Ascending aorta (tissue), 2 donors: ENCODE measurements at places on chromosomes 7 and 10. TPM values are rescaled to one million over a fixed set of nuclear protein-coding genes. Genes with fewer than 3 reads are reported as not detected.

GRCh38 chr7:157006205-157006747 lies 4.2 kb downstream of the MNX1 start:
- peaks cover 3% of the 10 kb centered on the region for H3K4me1 ChIP-seq
- H3K4me3 ChIP-seq: no peak overlapping the region
- H3K27ac ChIP-seq: no peak overlapping the region
- no peaks in the 10 kb centered on the region for H3K36me3 ChIP-seq

- H3K27me3 ChIP-seq: no peaks in the 10 kb centered on the region
- no peaks in the 10 kb centered on the region for H3K36me3 ChIP-seq
- H3K27ac ChIP-seq: no peak overlapping the region
Measured at GRCh38 chr10:94103801-94104221, 110.1 kb downstream of the PLCE1 start.

GRCh38 chr10:24806262-24806661 lies 82.6 kb upstream of the ARHGAP21 start:
- no peaks in the 10 kb centered on the region for H3K27me3 ChIP-seq
- H3K36me3 ChIP-seq: no peaks in the 10 kb centered on the region
- no peak overlapping the region for H3K4me3 ChIP-seq
- DNase-seq: no peak

GRCh38 chr7:26103596-26103995 lies 48.4 kb upstream of the NFE2L3 start:
- no peaks in the 10 kb centered on the region for H3K27me3 ChIP-seq

- peaks cover 22% of the 10 kb centered on the region for H3K4me1 ChIP-seq
- no peak overlapping the region for H3K27ac ChIP-seq
- no peak overlapping the region for H3K4me3 ChIP-seq
- no peak for DNase-seq
- H3K27me3 ChIP-seq: no peaks in the 10 kb centered on the region
Measured at GRCh38 chr7:3234851-3235250, 66.2 kb upstream of the SDK1 start.

DNA sequence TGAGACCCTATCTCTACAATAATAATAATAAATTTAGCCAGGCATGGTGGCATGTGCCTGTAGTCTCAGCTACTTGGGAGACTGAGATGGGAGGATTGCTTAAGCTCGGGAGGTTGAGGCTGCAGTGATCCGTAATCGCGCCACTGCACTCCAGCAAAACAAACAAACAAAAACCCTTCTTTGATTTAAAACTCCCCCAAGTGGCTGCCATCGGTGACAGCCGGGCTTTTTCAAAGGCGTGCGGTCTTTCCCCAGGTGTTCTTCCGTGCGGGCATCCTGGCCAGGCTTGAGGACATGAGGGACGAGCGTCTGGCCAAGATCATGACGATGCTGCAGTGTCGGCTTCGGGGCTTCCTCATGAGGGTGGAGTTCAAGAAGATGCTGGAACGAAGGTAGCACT lies 1.9 kb upstream of the MYH16 start:
- no peak overlapping the region for H3K27ac ChIP-seq
- H3K36me3 ChIP-seq: no peaks in the 10 kb centered on the region
- no peaks in the 10 kb centered on the region for H3K27me3 ChIP-seq
- H3K4me3 ChIP-seq: no peak overlapping the region

GRCh38 chr7:30464231-30464671 lies 14.3 kb downstream of the NOD1 start:
- H3K4me3 ChIP-seq: no peak overlapping the region
- H3K36me3 ChIP-seq: no peaks in the 10 kb centered on the region
- peaks cover 7% of the 10 kb centered on the region for H3K4me1 ChIP-seq
- no peak for DNase-seq

GRCh38 chr10:125043841-125044658 lies 102.1 kb downstream of the ZRANB1 start:
- peak overlapping the region; percentile 67 for H3K27ac ChIP-seq
- no peaks in the 10 kb centered on the region for H3K36me3 ChIP-seq
- no peak for DNase-seq
- no peak overlapping the region for H3K4me3 ChIP-seq
- no peaks in the 10 kb centered on the region for H3K27me3 ChIP-seq
- H3K4me1 ChIP-seq: peaks cover 29% of the 10 kb centered on the region

GRCh38 chr7:518630-519483 lies 789 bp downstream of the PDGFA start:
- H3K27me3 ChIP-seq: no peaks in the 10 kb centered on the region
- H3K27ac ChIP-seq: peak overlapping the region; percentile 97
- H3K4me3 ChIP-seq: peak overlapping the region; percentile 83
- peaks cover 21% of the 10 kb centered on the region for H3K4me1 ChIP-seq
- DNase-seq: peak; percentile 30

- peaks cover 20% of the 10 kb centered on the region for H3K4me1 ChIP-seq
- H3K27me3 ChIP-seq: peaks cover 9% of the 10 kb centered on the region
- peak within 1 kb of the TSS; percentile 70 for H3K4me3 ChIP-seq
- no peak within 1 kb of the TSS for H3K27ac ChIP-seq
- DNase-seq: no peak
Measured at GRCh38 chr10:111076682-111077478, at the start of gene ADRA2A. Gene ADRA2A (plus strand): TSS chr10:111077029. CDS start chr10:111077997, 968 bp downstream.

GRCh38 chr10:103828587-103829197 lies 26.7 kb downstream of the SH3PXD2A start:
- peaks cover 5% of the 10 kb centered on the region for H3K4me1 ChIP-seq
- no peak overlapping the region for H3K27ac ChIP-seq
- no peaks in the 10 kb centered on the region for H3K36me3 ChIP-seq
- H3K27me3 ChIP-seq: no peaks in the 10 kb centered on the region
- no peak overlapping the region for H3K4me3 ChIP-seq

DNA sequence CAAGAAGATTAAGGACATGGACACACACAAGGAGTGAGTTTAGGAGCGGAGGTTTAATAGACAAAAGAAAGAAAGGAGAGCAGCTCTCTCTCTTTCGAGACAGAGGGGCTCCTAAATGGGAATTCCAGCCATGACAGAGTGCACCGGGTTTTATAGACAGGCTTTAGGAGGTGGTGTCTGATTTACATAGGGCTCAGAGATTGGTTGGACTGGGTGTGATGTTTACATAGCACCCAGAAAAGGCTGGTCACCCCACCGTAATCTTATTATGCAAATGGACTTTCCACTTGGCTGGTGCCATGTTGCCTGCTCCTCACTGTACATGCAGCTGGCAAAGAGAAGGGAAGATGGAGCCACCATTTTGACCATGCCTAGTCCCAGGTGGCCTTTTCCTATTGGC lies 28.4 kb upstream of the MRC1 start:
- H3K27ac ChIP-seq: no peak overlapping the region
- no peak overlapping the region for H3K4me3 ChIP-seq
- DNase-seq: no peak

GRCh38 chr10:97960269-97961056 lies 70.0 kb downstream of the CRTAC1 start:
- no peak for DNase-seq
- no peaks in the 10 kb centered on the region for H3K4me1 ChIP-seq
- H3K27me3 ChIP-seq: no peaks in the 10 kb centered on the region
- H3K27ac ChIP-seq: no peak overlapping the region

DNA sequence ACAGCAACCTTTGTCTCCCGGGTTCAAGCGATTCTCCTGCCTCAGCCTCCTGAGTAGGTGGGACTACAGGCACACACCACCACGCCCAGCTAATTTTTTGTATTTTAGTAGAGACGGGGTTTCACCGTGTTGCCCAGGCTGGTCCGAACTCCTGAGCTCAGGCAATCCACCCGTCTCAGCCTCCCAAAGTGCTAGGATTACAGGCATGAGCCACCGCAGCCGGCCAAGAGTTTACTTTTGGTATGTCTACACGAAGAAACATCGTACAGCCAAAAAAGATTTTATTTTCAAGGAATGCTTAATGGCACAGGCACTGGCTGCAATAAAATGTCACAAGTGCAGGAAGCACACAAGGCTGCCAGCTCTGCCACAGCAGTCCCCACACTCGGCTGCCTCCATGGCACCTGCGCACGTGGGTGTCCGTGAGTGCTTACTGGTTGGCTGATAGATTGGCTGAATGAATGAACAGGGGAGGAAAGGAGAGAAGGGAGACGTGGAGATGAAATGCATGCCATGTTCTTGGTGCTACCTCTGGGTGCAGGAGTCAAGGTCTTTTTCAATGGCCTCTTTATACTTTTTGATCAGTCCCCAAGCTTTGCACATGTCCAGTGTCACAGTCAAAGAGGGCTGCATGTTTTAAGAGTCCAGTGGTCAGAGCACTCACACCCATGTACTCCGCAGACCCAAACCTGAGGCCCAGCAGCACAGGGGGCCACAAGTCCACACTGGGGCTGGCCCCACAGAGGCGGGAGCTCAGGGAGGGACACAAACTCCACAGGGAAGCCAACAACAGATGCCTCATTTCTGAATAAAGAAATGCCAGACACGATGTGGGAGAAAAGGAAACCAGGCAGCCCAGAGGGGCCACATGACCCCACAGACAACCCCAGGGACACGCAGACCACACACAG lies 198.2 kb downstream of the MAD1L1 start:
- H3K27me3 ChIP-seq: no peaks in the 10 kb centered on the region
- no peak overlapping the region for H3K27ac ChIP-seq
- no peak overlapping the region for H3K4me3 ChIP-seq
- H3K4me1 ChIP-seq: no peaks in the 10 kb centered on the region

- H3K36me3 ChIP-seq: no peaks in the 10 kb centered on the region
- peak overlapping the region; percentile 10 for H3K27ac ChIP-seq
- no peak overlapping the region for H3K4me3 ChIP-seq
- H3K4me1 ChIP-seq: peaks cover 5% of the 10 kb centered on the region
- DNase-seq: no peak
Measured at GRCh38 chr10:77084431-77085144, 553.0 kb downstream of the KCNMA1 start.

- no peaks in the 10 kb centered on the region for H3K27me3 ChIP-seq
- peak overlapping the region; percentile 49 for H3K4me3 ChIP-seq
- peaks cover 12% of the 10 kb centered on the region for H3K4me1 ChIP-seq
- no peak for DNase-seq
Measured at GRCh38 chr7:130273081-130273932, 6.6 kb downstream of the CPA2 start.

GRCh38 chr7:94396596-94396995 lies 1.9 kb downstream of the COL1A2 start:
- H3K36me3 ChIP-seq: peaks cover 37% of the 10 kb centered on the region
- H3K4me1 ChIP-seq: peaks cover 51% of the 10 kb centered on the region
- H3K4me3 ChIP-seq: peak overlapping the region; percentile 80
- DNase-seq: no peak
- peak overlapping the region; percentile 91 for H3K27ac ChIP-seq

DNA sequence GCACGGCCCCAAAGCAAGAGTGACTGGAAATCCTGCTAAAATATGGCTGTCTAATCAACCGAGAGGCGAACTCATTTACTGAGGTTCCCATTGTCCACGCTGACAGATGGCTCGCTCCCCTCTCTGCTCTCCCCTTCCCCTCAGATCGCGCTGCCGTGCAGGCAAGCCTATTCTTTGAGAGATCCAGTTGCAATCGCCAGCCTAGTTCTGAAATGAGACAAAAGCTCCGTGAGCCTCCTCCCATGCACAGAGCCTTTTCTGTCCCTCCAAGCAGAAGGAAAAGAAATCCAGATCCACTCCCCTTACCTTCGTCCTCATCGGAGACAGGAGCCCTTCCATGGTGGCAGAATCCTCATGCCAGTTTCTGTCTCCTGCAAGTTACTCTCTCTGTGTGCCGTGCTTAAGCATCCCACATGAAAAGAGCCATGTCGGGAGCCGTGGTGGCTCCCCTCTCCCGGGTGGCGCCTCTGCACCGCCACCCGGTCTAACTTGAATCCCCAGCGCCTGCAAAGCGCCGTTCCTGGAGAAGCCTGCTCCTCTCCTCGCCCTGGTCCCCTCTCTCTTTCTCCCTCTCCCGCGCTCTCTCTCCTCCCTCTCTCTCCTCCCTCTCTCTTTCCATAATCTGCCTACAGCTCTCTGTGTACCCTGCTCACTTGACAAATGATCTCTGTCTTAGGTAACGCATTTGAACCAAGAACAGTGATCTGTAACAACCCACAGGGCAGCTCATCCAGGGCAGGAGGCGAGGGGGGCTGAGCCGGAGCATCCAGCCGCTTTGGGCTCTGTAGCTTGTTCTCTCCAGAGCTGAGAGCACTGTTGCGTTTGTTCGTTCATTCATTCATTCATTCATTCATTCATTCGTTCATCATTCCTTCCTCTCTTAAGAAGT lies 156.8 kb downstream of the FRMD4A start:
- no peaks in the 10 kb centered on the region for H3K4me1 ChIP-seq
- no peak overlapping the region for H3K27ac ChIP-seq
- DNase-seq: no peak
- H3K27me3 ChIP-seq: no peaks in the 10 kb centered on the region

- DNase-seq: no peak
- no peak overlapping the region for H3K4me3 ChIP-seq
- no peak overlapping the region for H3K27ac ChIP-seq
- H3K36me3 ChIP-seq: no peaks in the 10 kb centered on the region
- H3K27me3 ChIP-seq: no peaks in the 10 kb centered on the region
Measured at GRCh38 chr7:99829524-99830160, 1.8 kb downstream of the CYP3A43 start.

DNA sequence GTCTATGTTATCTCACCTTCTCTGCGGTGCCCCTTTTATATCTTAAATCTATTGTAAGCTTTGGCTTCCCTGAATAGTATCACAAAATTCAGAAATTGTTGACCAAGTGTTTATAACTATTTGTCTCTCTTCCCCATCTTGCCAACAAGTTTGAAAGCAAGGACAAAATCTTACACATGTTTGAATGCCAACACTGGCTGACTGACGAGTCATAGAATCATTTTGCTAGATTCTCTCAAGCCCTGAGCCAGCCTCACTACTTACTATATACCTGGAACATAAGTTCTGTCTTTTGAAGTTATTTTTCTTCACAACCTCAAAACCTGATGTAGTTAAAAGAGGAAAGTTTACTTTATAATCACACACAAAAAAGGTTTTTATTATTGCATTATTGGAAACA lies 700.7 kb downstream of the PHTF2 start:
- no peak overlapping the region for H3K4me3 ChIP-seq
- H3K36me3 ChIP-seq: no peaks in the 10 kb centered on the region
- DNase-seq: no peak
- no peaks in the 10 kb centered on the region for H3K27me3 ChIP-seq
- no peaks in the 10 kb centered on the region for H3K4me1 ChIP-seq
- H3K27ac ChIP-seq: no peak overlapping the region

GRCh38 chr7:98189559-98189958 lies 21.7 kb upstream of the BHLHA15 start:
- no peak overlapping the region for H3K27ac ChIP-seq
- peaks cover 25% of the 10 kb centered on the region for H3K36me3 ChIP-seq
- H3K27me3 ChIP-seq: no peaks in the 10 kb centered on the region

GRCh38 chr10:21424459-21424861 lies 101.0 kb downstream of the SKIDA1 start:
- H3K27ac ChIP-seq: no peak overlapping the region
- no peaks in the 10 kb centered on the region for H3K4me1 ChIP-seq
- no peaks in the 10 kb centered on the region for H3K27me3 ChIP-seq

- H3K27ac ChIP-seq: no peak overlapping the region
- H3K4me3 ChIP-seq: no peak overlapping the region
- DNase-seq: no peak
- H3K36me3 ChIP-seq: no peaks in the 10 kb centered on the region
Measured at GRCh38 chr7:113267885-113268284, 149.5 kb upstream of the SMIM30 start.

The SORCS1 gene
- not detected for total RNA-seq

The IFIT1B gene
- total RNA-seq: not detected

The C10orf95 gene
- not detected for total RNA-seq

The RFC2 gene
- 37.7 TPM for total RNA-seq

The LRRD1 gene
- total RNA-seq: not detected

The PRSS37 gene
- total RNA-seq: not detected

The GJD4 gene
- total RNA-seq: not detected

The HSPA14 gene
- total RNA-seq: 26.3 TPM

The MYOZ1 gene
- total RNA-seq: 8.5 TPM

The PPP1R17 gene
- total RNA-seq: not detected

The ZNF117 gene
- 6.4 TPM for total RNA-seq

The TRIM73 gene
- 5.2 TPM for total RNA-seq

The KIFBP gene
- total RNA-seq: 25.3 TPM

The KIF11 gene
- not detected for total RNA-seq

The GALNT17 gene
- total RNA-seq: 29.8 TPM

The FANK1 gene
- not detected for total RNA-seq

The NRBF2 gene
- total RNA-seq: 4.2 TPM
